Ecto neural progenitor cell (in vitro differentiated cells): ENCODE measurements at places on chromosomes 13 and 19.
A peak's percentile ranks its signal among the peaks of the same experiment; 100 is the strongest.

- DNase-seq, result no peak
These were observed 160.5 kb downstream of the OLFM4 start for GRCh38 chr13:53189162-53189561.

GRCh38 chr13:113802090-113802531 lies 43.1 kb downstream of the TMEM255B start:
- peak; percentile 80 for DNase-seq

GRCh38 chr19:49421039-49421877 lies 2.0 kb downstream of the PTH2 start:
- DNase-seq, result peak; percentile 95

- no peak for DNase-seq
These were observed 155.9 kb upstream of the SPRY2 start for GRCh38 chr13:80496721-80497397.

GRCh38 chr13:98208606-98209005 lies 31.5 kb upstream of the RNF113B start:
- DNase-seq, result no peak

DNA sequence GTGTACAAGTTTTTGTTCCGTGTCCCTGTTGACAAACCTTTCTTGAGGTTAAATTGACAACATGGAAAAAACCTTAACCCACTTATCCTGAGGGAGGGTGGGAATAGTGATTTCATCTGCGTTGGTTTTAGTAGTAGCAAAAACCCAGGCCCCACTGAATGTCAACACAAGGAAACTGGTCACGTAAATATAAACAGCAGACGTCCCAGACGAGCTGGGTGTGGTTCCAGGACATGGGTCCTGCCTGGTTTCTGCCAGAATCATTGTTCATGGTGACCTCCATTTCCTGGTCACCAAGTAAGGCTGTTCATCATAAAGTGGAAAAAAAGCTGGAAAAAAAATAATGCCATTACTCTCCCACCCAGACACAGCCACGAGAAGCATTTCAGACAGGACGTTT lies 16.9 kb upstream of the F2RL3 start:
- DNase-seq, result no peak

GRCh38 chr13:41455725-41456419 lies 1.5 kb upstream of the RGCC start:
- no peak for DNase-seq

DNA sequence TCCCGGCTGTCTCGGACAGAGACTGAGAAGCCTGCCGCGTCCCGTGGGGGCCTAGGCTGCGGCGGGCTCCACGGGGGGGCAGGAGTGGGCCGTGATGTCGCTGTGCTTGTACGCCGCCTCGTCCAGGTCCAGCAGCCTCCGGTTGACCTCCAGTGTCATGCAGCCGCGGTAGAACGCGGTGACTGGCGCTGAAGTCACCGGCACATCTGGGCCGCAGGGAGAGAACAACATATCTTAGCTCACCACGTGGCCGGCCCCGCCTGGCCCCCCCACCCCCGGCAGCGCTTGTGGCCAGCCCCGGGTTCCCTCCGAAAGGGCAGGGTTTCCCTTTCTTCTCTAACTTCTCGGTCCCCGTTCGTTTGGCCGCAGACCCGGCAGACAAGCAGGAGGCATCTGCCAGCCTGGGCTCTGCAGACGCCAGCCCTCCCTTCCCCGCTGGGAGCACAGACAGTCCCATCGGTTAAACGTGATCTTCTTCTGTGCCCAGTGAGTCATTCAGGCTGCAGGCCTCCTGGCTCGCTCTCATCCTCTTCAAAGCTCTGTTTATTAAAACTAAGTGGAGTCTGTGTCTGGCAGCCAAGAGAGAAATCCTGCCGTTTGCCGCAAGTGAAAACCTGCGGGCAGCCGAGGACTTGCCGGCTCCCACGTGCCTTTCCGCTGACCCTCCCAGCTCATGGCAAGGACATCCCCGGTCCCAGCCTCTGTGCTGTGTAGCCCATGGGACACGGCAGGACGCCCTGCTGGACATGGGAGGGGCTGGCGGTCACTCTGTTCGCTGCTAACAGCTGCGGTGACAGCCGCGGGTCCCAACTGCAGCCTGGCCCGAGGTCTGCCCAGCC lies 42.8 kb downstream of the GAS6 start:
- no peak for DNase-seq

DNA sequence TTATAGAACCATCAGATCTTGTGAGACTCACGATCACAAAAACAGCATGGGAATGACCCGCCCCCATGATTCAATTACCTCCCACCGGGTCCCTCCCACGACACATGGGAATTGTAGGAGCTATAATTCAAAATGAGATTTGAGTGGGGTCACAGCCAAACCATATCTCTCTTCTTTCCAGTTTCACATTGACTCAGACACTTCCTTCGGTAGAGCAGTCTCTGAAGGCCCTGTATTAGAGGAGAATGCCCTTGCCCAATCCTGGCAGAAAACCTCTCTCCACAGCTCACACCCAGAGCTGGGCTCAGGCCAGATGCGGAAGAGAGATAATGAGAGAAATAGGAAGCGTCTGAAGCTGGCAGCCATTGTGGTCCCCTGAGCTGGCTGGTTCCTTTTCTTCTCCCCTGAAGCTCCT lies 72.4 kb upstream of the CLDN10 start:
- DNase-seq, result no peak

DNA sequence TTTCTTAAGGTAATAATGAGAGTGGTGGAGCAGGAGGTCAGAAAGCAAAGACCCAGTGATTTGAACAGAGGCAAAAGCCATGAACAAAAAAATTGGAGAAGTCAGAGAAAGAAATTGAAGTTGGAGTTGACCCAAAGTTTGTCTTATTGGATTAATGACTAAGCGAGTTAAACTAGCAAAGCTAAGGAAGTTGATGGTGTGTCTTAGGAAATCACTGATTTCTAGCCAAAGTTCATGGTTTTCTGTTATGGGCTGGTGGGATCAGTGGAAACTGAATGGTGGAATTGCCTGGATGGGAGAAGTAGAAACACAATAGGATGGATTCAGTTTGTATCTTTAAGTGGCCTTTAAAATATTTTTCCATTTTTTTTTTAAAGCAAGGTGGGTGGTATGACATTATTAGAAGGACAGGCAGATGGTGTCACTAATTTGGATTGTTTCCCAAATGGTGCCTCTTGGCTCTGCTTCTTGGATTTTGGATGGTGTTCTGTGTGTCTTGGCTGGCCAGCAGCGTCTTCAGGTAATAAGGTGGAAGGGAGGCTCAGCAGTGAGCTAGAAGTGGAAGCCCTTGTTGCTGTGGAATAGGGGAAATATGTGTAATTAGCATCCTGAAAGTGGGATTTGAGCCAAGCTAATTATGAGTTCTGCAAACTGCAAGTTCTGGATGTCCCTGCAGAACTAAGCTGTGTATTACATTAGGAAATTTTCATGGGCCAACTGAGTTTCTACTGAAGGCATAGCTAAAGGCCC lies 302.9 kb downstream of the LMO7 start:
- DNase-seq, result no peak

DNA sequence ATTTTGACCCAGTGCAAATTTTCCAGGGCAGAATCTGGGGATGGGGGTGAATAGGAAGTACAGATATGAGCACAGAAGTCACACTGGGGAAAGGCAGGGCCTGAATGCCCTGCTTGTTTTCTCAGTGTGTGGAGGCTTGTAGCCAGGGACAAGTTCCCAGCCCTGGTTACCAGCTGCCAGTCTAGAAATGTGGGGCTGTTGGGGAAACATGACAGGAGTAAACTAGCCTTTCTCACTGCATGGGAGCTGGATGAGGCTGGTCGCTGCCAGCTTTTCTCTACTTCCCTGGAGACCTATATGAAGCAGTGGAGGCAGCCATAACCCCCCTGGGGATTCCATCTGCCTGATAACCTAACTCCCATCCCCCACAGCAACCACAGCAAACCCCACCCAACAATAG lies 2267.7 kb downstream of the PCDH9 start:
- no peak for DNase-seq

DNA sequence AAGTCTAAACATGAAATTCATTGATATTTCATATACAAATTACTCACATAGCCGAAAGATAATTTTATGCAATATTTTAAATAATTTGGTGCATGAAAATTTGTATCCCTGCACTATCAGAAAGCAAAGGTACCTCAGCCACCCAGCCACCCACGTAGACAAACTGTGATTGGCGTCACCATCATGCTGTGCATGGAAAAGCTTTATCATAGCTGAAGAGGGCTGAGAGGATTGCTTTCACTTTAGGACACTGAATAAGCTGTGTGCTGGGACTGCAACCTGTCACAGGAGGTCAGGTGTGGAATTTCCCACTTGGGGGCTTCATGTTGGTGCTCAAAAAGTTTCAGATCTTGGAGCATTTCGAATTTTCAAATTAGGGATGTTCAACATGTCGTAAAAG lies 96.3 kb downstream of the MYCBP2 start:
- DNase-seq, result no peak

DNA sequence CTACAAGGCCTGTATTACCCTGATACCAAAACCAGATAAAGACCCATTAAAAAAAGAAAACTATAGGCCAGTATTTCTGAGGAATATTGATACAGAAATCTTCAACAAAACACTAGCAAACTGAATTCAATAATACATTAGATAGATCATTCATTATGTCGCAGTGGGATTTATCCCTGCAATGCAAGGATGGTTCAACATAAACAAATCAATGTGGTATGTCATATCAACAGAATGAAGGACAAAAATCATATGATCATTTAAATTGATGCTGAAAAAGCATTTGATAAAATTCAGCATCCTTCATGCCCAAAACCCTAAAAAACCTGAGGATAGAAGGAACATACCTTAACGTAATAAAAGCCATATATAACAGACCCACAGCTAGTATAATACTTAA lies 50.0 kb downstream of the RB1 start:
- no peak for DNase-seq

DNA sequence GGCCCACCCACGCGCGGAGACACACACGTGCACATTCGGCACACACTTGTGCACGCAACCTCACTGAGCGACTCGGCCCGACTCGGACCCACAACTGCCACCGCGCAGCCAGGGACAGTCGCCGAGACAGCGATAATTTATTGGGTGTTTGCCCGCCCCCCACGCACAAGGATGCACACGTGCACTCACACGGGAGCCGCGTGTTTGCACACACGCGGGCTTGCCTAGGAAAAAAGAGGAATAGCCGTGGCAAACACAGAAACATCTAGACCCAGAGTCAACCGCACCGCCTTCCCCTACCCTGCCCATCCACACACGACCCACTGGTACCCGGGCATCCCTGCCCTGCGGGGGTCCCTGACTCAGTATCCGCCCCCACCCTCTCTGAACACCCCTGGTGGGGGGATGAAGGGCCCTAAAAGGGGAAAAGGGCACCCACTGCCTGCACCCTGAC lies 1.1 kb upstream of the SSBP4 start:
- DNase-seq, result peak; percentile 55

DNA sequence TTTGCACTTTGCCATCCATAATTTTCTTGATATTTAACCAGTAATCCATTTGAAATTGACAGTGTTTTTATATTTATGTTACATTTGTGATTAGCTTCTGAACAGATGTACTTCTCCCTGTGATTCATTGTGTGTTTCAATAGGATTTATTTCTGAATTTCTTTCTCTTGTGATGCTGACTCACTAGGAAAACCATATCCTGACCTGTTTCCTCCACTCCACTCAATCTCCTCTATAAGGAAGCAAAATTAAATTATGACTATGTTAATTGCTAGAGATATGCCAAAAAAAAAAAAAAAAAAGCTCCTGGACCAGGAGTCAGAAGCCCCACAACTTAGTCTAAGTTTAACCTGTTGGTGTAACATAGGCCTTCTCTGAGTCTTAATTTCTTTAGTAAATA lies 614.6 kb upstream of the SPRY2 start:
- no peak for DNase-seq

DNA sequence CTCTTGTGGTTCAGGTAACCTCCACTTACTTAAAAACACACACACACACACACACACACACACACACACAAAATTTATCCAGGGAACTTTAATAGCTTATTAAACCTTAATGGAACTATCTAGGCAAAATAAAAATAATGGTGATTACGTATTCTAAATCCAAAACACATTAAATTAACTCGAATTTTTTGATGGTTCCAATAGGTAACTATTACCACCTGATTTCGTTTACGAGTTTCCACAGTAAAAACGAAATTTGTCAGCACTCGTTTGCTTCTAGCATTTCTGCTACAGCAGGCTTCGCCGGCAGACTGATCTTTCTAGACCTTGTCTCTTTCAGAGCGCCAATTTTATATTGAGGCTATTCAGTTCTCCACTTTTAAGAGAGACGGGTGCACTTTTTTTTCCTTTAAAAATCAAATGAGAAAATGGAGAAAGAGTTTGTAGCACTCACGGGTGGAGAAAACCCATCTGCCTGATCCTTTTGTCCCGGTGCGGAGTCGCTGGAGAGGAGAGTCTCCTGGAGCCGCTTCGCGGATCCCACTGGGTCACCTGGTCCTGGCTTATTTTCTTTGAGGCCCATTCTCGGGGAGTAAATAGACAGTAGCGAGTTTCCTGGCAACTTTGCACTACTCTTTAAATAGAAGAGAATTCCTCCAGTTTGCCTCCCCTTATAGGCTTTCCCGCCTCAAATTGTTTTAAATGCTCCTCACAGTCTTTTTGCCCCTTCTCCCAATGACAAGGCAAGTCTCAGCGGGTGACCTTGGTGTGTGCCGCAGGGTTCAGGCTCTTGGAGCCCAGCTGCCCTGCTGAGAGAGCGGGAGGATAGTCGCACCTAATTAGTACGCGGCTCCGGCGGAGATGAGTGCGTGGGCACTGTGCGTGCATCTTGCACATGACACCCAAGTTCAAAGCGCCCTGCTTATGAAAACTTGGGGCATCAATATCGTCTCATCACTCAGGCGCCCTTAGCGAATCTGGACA lies 117.0 kb downstream of the KCNRG start:
- peak; percentile 51 for DNase-seq

- no peak for DNase-seq
These were observed 1.5 kb downstream of the STARD13 start for GRCh38 chr13:33284031-33284430.

- no peak for DNase-seq
These were observed 58.4 kb downstream of the SLC7A9 start for GRCh38 chr19:32811151-32811550.

- no peak for DNase-seq
These were observed 68.0 kb upstream of the GPR183 start for GRCh38 chr13:99374994-99375737.

DNA sequence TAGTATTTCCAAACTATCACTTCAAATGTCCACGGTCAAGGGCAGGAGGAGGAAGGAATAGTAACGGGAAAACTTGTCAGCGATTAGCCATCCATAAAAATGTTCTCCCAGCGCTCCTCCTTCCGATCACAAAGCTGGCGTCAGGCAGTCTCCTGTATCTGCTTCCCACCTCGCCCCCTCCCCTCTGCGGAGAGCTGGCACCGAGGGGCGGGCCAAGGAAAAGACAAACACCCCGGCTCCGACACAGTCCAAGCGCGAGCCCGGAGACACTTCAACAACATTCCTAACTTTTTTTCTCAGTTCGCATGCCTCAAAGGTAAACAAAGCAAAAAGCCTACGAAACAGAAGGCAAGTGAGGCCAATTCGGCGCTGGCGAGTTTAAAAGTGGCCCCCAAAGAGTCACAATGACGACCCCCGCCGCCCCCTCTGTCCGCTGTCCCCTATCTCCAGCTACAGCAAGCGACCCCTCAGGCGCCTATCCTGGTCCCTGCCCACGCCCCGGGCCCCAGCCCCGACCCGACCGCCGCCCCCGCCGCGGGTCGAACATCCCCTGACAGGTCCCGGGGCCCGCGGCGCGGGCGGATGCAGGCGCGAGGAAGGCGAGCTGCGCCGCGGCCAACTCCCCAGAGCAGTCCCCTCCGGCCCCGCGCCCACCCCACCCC lies 736 bp downstream of the SMAD9 start:
- DNase-seq, result peak; percentile 59
